ENCODE measurements at places on chromosomes 4 and X.

DNA sequence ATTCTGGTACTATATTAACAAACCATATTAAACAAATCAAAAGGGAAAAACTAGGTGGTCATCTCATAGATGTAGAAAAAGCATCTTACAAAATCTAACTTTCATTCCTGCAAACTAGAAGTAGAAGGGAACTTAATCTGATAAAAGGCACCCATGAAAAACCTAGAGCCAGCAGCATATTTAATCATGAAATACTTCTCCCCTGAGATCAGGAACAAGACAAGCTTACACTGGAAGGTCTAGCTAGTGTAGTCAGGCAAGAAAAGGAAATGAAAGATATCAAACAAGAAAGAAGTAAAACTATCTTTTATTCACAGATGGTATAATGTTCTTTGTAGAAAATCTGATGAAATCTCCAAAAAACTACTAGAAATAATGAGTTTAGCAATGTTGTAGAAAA lies 41.2 kb downstream of the ATP10D start:
- DNase-seq = no peak

- DNase-seq = no peak
Observed at GRCh38 chrX:40420899-40421729, 159.7 kb upstream of the ATP6AP2 start.

DNA sequence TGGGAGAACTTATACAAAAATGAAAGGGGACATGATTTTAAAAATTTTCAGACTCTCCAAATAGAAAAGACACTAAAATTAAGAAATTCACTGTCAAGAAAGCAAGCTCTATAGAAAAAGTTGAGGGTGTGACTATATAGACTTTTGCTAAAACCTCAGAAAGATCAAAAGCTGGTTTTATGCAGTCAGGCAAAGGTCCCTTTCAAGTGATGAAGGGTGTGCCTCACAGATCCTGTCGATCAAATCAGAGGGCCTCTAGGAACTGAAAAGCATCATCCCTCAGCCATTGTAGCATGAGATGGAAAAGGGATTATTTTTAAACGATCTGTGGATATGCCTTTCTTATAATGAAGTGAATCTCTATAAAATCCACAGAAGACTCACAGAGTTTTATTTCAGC lies 116.5 kb downstream of the FAM13A start:
- DNase-seq = no peak

DNA sequence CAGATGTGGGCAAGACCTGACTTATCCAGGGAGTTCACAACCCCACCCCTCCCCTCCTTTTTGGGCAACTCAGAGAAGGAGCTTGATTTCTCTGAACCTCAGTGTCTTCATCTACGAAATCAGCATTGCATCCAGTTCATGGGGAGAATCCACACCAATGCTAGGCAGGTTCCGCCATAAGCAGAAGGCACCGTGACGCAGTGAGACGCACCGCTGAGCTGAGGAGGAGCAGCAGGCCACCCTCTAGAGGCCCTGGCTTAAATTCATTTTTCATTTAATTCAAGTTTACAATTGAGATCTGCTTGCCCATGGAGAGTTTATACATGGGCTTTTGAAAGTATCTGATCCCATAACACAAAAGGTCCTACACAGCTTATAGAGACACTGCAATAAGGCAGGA lies 55.7 kb downstream of the CPZ start:
- DNase-seq = no peak

GRCh38 chr4:26424838-26425237 lies 65.4 kb downstream of the CCKAR start:
- DNase-seq = no peak

DNA sequence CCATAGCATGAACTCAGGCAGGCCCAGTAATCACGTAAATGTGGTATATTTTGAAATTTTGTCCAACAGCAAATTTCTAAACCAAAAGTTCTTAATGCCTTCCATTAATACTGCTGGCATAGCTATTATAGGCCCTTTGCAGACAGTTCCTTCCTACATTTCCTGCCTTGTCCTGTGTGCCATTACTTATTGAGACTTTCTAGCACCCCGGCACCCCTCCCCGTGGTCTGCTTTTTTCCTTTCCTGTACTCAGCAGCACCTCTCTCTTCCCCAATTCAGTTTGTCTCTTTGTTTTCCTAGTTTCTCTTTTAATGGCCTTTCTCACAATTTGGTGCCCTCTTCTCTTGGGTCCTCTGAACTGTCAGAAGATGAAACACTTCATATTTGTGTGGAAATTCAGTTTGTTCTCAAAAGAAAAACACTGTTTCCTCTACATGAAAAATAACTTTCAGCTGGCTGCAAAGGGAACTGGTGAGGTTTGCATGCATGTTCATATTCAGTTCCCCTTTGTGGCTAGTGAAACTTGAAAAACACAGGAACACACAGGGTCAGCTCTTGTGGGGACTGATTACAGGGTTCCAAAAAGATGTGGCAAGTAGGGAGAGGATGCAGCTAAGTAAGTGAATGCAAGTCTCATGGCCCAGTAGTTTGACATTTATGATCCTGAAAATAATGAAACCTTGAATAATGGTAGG lies 17.1 kb downstream of the GPR34 start:
- no peak for DNase-seq

GRCh38 chrX:13285229-13285628 lies 34.6 kb downstream of the ATXN3L start:
- no peak for DNase-seq

- DNase-seq = no peak
Observed at GRCh38 chrX:104621781-104622180, 55.8 kb downstream of the IL1RAPL2 start.

DNA sequence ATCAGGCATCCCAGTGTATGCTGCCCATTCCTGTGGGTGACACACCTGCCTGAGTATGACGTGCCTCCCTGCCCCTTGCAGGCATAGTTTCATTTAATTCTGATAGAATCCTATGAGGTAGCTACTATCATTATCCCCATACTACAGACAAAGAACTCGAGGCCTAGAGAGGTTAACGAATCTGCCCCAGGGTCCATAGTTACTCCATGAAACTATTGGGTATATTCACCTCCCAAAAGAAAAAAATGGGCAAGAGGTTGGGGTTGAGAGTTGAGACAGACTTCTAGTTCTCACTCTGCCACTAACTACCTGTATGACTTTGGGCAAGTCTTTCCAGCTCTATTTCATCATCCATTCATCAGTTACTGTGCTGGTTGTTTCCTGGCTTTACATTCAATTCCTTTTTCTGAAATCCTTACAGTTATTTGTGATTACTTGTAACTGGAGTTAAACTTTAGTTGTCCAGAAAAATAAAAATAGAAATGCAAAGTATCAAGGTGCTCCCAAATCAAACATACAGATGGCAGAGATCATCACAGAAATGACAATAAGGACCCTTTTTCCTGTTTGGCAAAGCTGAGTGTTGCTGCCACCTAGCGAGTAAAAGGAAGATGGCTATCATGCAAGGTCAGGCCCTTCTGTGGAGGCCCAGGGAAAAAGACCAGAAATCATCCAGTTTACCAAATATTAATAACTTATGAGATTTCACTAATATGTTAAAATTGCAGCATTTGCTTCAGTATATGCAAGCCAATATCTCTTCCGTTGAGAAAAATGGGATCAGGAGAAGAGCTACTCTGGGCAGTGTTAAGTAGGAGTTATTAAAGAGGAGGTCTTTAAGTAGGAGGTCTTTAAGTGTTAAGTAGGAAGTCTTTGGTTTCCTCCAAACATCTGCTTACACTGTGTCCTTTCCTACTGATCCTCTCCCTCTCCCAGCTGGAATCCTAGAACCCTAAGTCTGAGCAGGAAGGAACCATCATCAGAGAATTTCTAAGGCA lies 17.1 kb upstream of the MAP7D3 start:
- DNase-seq = peak; percentile 26

DNA sequence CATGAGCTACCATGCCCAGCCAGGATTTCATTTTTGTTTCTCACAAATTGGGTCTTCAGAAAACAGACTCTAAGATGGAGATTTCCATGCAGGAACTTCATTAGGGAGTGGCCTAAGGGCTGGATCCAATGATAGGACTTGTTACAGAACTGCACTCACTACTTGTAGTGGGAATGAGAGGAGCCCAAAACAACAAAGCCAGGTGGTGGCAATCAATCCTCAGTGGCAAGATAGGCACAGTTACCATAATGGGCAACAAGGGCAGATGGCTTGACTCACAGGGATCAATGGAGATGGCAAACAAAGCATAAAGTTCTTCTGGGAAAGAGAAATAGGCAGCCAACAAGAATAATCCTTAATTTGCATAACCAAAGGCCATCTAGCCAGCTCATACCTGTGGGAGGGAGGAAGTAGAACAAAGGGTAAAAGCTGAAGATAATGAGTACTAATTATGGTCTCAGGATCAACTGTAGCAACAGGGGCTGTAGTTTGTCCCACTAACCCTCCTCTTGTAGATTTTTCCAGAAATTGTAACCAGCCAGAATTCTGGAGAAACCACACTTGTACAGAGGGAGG lies 72.8 kb upstream of the MAPK10 start:
- DNase-seq = no peak

- DNase-seq = no peak
Observed at GRCh38 chr4:156889616-156890594, 81.7 kb downstream of the PDGFC start.

- DNase-seq = no peak
Observed at GRCh38 chr4:165382640-165383039, 3.8 kb downstream of the CPE start.

DNA sequence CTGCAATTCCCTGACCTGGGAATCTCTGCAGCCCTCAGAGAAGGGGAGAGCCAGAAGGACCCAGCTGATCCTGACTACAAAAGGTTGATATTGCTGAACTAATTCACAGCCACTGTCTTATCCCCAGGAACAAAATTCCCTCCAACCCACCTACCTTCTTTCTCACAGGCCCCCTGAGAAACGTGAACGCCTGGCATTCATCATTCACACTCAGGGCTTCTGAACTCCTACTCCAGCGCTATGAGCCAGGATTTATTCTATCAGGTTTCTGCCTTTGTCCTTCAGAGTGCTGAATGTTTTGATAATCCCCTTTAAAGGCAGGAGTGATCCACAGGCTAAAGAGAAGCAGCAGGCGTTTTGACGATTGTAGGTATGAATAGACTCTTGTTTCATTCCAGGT lies 76.5 kb downstream of the KCNIP4 start:
- no peak for DNase-seq

DNA sequence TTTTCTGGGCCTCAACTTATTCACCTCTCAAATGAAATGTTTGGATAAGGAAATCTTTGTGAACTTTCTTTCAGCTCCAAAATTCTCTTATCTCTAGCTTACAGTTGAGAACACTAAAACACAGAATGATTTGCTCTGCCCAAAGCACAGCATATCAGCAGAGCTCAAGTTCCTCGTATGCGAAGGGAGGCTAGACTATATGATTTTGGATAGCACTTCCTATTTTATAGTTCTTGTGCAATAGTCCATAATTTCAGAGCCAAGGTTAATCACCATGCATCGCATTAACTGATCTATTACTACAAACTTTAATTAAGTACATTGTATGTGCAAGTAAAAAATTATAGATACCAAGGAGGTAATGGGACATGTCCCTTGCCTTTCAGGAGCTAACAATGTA lies 27.0 kb upstream of the KLHL13 start:
- no peak for DNase-seq

- no peak for DNase-seq
Observed at GRCh38 chr4:1783970-1784369, 9.1 kb upstream of the FGFR3 start.

DNA sequence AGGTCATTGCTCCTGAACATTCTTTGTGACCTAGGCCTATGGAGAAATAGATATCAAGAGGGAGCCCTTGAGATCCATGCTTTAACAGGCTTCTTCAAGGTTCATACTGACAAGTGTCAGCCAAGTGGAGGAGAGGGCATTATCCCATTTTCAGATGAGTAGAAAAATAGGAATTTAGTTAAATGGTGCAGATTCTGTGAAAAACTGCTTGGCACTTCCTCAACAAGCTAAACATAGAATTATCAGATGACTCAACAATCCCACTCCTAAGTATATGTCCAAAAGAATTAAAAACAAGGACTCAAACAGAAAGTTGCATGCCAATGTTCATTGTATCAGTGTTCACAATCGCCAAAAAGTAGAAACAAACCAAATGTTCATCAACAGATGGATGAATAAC lies 43.8 kb upstream of the KCNIP4 start:
- no peak for DNase-seq

DNA sequence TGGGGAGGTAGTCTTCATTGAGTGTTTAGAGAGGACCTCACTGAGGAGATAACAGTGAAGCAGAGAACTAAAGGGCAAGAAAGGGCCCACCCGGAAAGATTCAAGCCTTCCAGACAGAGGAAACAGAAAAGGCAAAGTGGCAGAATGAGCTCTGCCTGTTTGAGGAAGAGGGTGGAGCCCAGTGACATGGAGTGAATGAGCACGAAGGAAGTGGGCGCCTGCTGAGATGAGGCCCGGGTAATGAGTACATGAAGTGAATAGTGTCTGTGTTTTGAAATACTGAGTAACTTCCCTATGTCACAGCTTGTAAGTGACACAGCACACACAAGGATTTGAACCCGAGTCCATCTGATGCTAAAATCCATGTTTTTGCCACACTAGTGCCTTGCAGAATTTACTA lies 32.5 kb upstream of the TLR2 start:
- peak; percentile 81 for DNase-seq

DNA sequence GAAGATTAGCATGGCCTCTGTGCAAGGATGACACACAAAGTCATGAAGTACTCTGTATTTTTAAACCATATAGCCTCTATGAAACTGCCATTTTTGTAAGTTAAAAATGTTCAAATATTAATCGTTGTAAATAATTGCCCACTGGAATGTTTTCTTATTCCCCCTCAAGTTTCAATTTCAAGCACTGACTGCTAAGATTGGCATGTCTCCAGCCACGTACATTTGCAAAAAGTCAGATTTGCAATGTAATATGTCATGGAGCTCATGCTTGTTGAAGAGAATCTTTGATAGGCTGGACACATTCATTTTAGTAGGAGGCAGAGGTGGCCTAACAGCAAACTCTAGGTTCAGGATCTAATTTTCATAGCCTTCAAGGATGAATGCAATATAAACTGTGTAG lies 124.7 kb downstream of the CBR4 start:
- no peak for DNase-seq

DNA sequence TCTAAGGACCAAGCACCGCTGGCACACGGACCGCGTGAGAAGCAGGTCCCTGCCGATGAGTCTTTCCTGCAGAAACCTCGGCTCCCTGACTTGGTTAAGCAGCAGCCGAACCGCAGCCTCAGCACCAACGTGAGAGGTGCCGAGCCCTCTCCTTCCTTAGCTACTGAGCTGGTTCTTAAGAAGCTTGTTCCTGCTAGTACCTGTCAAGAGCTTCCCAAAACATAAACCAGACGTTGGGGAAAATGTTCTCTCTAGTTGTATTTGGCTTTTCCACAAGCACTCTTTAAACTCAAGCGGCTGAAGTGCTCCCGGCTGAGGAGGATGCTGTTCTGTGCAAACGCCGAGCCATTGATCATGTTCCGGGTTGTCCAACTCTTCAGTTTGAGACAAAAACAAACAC lies 29.3 kb upstream of the TLR3 start:
- no peak for DNase-seq

DNA sequence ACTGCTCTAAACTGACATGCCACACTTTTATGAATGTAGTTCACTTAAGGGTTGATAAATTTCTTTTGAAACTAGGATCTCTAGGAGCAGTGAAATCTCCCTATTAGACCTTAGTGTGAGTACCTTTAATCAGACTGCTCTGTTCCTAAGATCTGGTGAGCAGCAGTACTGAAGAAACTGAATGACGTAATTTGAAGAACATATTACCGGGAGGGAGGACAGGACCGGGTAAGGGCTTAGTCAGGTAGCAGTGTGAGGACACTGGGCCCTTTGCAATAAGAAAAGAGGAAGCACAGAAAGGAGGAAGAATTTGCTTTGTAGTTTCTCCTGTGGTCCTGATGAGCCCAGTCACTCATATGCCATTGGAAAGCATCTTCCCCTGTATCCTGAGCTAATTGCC lies 255.2 kb downstream of the THOC2 start:
- DNase-seq = no peak
